ENCODE measurements at places on chromosomes 5 and 9.

DNA sequence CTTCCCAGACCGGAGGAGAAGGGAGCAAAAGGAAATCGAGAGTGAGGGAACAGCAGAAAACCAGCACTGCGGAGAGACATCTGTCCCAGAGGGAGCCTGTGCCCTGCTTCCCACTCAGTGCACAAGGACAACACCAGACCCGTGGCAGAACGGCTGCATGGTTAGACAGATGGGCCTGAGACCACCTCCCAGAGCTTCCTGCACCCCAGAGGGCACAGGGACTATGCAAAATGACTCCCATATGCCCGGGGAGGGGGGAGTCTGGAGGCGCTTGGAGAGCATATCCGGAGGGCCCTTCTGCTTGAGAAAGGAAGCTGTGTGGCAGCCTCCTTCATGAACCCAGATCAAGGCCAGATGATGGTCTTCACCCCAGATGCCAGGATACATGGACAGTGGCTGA lies 26.6 kb downstream of the TLX3 start:
- DNase-seq = no peak

- DNase-seq = no peak
Measured at GRCh38 chr5:139976703-139977102, 66.4 kb downstream of the NRG2 start.

DNA sequence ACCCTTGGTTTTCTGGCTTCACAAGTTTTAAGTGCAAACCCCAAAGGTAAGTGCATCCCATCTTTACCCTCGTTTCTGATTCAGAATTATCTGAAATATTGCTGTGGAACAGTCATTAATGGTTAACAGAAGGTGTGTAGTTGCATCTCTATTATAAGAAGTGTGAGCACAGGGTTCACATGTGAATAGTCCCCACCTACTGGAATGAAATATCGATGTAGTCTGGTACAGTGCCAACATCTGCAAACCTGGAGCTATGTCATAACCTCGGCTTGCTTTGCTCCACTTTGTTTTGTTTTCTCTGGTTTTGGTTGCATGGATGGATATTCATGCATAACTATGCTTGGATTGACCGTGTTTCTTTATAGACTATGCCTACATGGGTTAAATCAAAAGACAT lies 12.6 kb downstream of the HTR4 start:
- DNase-seq = no peak

DNA sequence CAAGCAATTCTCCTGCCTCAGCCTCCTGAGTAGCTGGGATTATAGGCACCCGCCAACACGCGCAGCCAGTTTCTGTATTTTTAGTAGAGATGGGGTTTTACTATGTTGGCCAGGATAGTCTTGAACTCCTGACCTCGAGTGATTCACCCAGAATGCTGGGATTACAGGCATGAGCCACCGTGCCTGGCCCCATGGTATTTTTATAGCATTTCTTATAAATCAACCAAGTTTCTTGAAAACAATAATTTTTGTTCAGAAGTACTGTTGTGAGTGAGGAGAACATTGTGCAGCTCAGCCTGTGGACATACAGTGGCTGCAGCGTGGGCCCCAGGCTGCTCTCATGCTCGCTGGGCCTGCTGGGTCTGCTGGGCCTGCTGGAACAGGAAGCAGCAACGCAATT lies 45.3 kb downstream of the MAP1B start:
- DNase-seq = no peak

- DNase-seq = no peak
Measured at GRCh38 chr5:33180900-33181299, 259.9 kb upstream of the TARS1 start.

- no peak for DNase-seq
Measured at GRCh38 chr5:64637144-64637543, 53.2 kb upstream of the SHISAL2B start.

DNA sequence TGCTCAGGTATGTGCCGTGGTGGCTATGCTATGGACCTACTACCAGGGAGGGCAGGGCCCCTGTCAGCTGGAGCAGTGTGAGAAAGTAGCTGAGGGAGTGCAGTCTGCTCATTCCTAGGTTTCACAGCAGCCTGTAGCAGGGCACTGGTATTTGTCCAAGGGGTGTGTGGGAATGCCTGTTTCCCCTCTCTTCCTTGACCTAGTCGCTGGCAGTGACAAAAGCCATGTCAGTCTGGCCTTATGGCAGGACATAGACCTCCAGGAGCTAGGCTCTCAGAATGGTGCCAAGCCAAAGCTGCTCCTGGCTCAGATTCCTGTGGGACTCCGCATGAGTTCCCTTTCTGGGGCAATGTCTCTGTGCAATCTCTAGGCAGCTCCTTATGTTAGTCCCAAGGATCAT lies 253.9 kb upstream of the TYRP1 start:
- no peak for DNase-seq

GRCh38 chr5:157606046-157606445 lies 30.5 kb upstream of the ADAM19 start:
- DNase-seq = no peak

Measured in nucleus accumbens (tissue), 56 donors.